ENCODE measurements at places on chromosomes 12 and 14.

GRCh38 chr14:24348186-24348585, 8.4 kb upstream of the RIPK3 start:
- no peak for DNase-seq

GRCh38 chr12:81245907-81246570, 168.2 kb downstream of the ACSS3 start:
- no peak for DNase-seq

DNA sequence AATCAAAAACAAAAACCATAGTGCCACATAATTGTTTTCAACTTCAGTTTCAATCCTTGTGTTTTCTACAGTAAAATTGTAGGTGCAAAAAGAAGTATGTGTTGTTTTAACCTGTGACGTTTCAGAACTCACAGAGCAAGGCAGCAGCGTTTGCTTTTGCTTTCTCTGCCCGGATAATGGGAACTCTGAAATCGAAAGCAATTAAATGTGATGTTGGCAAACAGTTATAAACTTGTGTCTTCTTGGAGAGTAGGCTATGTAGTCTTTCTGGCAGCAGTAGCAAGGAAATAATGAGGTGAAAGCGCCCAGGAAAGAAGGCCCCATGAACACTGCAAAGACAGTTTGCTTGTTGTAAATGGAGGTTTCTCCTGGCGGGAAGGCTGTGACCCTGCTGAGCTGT, 39.1 kb downstream of the FNTB start:
- DNase-seq, result no peak

GRCh38 chr12:20596061-20596460, 99.1 kb upstream of the SLCO1C1 start:
- no peak for DNase-seq

DNA sequence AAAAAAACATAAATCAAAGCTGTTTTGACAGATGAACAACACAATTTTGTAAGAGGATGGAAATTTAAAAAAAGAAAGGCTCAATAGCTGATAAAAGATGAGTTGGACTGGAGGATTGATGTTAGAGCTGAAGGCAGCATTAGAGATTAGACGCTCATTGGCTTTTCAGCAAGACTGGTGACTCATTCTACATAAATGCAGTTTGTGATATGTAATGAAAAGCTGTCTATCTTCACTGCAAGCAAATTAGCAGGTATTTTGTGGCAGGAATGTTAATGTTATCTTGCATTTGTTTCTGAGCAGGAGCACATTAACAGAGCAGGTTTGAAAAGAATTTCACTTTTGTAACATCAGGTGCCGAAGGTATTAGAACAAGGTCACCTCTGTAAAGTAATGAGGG, 442.7 kb upstream of the NOVA1 start:
- no peak for DNase-seq

GRCh38 chr12:92608151-92609091, 94.4 kb upstream of the PLEKHG7 start:
- peak; percentile 45 for DNase-seq

GRCh38 chr12:87305481-87305880, 723.7 kb downstream of the C12orf50 start:
- DNase-seq, result peak; percentile 10

DNA sequence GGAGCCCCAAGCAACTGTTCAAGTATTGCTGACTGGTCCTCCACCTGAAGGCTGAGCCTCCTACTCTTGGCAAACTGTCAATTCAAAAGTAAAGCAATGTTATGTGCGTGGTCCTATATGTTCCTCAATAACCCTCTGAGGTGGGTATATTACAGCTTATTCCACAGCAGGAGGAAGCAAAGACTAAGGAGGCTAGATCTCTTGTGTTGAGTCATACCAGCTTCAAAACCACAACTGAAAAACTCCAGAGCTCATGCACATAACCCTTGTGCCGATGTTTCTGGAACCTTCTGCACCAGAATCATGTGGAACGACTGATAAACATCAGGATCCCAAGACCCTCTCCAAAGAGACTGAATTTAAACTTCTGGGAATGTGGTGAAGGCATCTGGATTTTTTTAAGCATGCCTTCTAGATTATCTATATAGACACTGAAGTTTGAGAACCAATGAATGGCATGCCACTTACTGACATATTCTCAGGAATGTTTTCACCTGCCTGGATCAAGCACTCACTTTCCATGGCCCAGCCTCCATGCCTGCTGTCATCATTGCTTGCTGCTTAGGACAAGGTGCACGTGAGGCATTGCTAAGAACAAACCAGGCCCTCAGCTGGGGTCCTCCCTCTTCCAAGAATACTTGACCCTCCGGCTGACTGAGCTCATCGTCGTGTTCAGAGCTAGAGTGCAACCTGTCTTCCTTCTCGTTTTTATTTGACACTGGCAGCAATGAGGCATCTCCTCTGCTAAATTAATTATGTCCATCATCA, 194.7 kb downstream of the BCL11B start:
- no peak for DNase-seq

GRCh38 chr12:124776125-124776513, 87.5 kb downstream of the SCARB1 start:
- no peak for DNase-seq

GRCh38 chr12:111792155-111792855, 25.6 kb downstream of the ALDH2 start:
- no peak for DNase-seq

DNA sequence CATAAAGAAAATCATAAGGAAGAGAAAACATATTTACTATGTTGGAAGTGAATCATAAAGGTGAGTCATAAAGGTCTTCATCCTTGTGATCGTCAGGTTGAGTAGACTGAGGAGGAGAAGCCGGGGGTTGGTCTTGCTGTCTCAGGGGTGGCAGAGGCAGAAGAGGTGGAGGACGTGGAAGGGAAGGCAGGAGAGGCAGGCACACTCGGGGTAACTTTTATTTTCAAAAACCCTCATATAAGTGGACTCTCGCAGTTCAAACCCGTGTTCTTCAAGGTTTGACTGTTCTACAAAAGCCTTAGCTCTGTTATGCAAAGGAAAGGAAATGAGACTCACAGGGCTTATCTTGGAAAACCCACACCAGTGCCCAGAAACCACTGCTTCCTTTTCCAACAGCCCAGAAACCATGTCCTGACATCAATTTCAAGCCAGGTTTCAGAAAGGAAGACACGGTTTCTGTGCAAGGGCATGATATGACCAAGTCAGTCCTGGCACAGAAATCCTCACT, 14.0 kb downstream of the SMCO2 start:
- DNase-seq, result no peak

- no peak for DNase-seq
Measured at GRCh38 chr12:110688446-110689280, at the start of gene HVCN1. Gene HVCN1, minus strand, starts transcription at chr12:110689115. Its CDS starts 5,870 bp downstream, at chr12:110683245.

DNA sequence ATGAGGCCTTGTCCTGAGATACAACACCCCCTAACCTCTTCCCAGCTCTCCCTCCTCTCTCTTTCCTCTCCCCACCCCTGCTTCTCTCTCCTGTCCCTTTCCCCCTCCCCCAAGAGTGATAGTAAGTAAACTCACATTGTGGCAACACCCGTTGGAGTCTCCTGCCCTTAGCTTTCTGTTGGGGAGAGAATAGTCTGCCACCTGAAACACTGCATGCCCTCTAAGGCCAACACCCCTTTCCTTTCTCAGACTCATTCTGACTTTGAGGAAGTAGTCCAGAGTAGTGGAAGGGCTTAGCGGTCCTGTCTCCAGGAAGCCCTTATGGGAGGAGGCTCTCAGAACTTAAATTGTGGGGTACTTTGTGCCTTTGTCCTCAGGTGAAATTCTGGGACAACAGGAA, 95.2 kb downstream of the PRKCH start:
- DNase-seq, result no peak

DNA sequence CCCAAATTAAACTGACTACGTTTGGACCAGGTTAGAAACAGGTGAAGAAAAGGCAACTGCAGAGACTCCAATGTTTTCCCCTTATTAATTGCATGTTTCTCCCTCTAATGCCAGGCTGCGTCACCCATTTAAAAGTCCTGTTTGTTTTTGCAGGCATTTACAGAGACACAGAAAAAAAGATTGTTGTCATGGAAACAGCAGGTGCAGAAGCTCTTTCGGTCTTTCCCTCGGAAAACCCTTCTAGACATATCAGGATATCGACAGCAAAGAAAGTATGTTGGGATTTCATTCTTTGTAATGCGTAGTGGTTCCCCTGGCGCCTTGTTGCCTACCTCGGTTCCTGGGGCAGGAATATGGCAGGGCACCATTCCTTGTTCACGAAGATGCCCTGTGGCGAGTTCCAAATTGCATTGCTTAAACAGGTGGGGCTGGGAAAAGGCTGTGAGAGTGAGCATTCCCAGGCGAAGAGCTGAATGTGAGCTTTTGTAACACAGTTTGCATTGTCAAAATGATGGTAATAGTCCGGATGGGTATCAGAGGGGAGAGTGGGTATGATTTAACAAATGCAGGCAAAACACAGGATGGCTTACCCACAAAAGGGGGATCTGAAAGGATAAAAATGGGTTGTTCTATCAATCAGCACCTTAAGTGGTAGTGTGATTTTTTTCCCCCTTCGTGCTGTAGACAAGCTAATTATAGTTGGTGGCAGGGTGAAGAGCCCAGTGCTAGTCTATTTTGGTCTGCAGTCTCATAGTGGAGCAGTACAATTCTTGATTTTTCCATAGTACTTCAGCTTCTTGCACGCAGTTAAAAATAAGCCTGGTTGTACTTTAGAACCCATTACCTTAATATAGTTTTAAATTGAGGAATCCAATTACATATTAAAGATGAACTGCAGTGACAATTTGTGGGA, 132.4 kb downstream of the GCH1 start:
- DNase-seq, result no peak

- peak; percentile 18 for DNase-seq
Measured at GRCh38 chr12:95674631-95675030, 115.9 kb downstream of the NTN4 start.

DNA sequence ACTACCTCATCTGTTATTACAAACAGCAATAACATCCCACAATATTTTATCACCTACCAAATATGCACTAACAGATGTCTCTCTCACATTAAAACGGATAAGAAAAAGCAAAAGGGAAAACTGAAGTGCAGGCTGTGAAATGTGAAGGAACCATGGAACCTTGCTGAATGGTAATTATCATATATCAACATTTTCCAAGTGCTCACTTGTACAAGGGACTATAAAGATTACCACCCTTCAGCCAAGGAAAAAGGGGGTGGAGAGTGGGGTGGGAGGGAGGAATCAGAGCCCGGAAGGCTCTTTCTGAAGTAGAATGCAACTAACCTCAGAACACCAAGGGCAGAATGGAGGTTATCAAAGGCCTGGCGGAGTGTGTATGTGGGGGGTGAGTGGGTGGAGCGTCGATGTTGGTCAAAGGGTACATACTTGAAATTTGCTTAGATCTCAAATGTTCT, 1.2 kb downstream of the SNX6 start:
- no peak for DNase-seq

GRCh38 chr14:37138898-37139297, 33.5 kb downstream of the SLC25A21 start:
- no peak for DNase-seq
